ENCODE measurements at places on chromosomes 4 and X. TPM values are rescaled to one million over a fixed set of nuclear protein-coding genes. Genes with fewer than 3 reads are reported as not detected.

Gene TACC3
- total RNA-seq = 42.9 TPM

Gene NUP62CL
- total RNA-seq = 2.0 TPM

Gene GPR143
- not detected for total RNA-seq

Gene REPS2
- 1.2 TPM for total RNA-seq
